ENCODE measurements at places on chromosomes 5 and 9.

DNA sequence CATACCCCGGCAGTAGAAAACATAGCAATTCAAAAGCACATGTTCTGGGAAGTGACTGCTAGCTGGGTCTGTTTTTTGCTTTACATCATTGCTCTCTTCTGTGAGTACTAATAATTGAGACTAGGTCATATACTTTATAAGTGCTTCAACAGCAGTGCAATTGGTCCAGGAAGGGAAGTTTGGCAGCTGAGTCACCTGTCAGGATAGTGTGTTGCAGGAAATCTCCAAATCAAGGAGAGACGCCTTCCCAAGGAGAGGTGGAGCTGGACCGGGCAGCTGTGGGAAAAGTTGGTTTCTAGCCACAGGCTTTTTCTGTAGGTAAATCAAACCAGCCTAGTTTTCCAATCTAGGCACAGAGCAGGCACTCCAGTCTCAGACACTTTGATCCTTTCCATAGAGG, 330.1 kb downstream of the ENC1 start:
- DNase-seq: no peak

DNA sequence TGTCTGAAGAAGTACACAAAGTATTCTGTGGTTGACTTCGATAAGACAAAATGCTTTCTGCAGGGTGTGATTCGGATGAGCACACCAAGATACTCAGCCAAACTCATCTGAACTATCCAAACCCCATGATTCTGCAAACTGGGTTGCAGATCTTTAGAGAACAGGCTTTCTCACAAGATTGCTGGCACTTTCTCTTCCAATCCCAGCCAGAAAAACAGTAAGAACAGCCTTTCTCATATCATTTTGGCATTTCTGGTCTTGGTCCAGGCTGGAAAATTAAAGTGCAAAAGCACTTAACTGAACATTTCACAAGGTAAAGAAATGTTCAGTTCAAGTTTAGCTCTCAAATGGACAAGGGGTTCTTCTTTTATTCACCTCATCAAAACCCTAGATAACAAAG, 269.1 kb downstream of the NR2F1-AS1 start:
- no peak for DNase-seq

GRCh38 chr9:115671963-115672305, 481.7 kb upstream of the PAPPA start:
- DNase-seq: no peak

- no peak for DNase-seq
These were observed 73.4 kb downstream of the FOXD1 start for GRCh38 chr5:73375191-73375545.

Data from effector memory CD4-positive, alpha-beta T cell (primary cell).